ENCODE measurements at places on chromosomes 7 and 10. TPM values are rescaled to one million over a fixed set of nuclear protein-coding genes. Genes with fewer than 3 reads are reported as not detected.

CNNM2 gene
- 4.7 TPM for total RNA-seq

- DNase-seq: no peak
These were observed 196.7 kb upstream of the KLF14 start for GRCh38 chr7:130930681-130931080.

GRCh38 chr7:20786779-20787659, at the start of gene SP8:
SP8 (minus strand) TSS chr7:20786886; CDS start chr7:20786798, 88 bp downstream.
- DNase-seq: no peak

GRCh38 chr10:10831085-10831484, 186.6 kb upstream of the CELF2 start:
- peak; percentile 70 for DNase-seq

- DNase-seq: peak; percentile 45
These were observed 29.3 kb upstream of the DDX50 start for GRCh38 chr10:68871731-68872342.
